Activated CD8-positive, alpha-beta memory T cell treated with anti-CD3 and anti-CD28 coated beads for 4 hours (primary cell): ENCODE measurements at places on chromosomes 5 and 9.

- no peak for DNase-seq
Measured at GRCh38 chr5:149423794-149424268, 44.7 kb upstream of the IL17B start.

GRCh38 chr9:134758949-134759607 lies 117.5 kb downstream of the COL5A1 start:
- DNase-seq, result no peak

DNA sequence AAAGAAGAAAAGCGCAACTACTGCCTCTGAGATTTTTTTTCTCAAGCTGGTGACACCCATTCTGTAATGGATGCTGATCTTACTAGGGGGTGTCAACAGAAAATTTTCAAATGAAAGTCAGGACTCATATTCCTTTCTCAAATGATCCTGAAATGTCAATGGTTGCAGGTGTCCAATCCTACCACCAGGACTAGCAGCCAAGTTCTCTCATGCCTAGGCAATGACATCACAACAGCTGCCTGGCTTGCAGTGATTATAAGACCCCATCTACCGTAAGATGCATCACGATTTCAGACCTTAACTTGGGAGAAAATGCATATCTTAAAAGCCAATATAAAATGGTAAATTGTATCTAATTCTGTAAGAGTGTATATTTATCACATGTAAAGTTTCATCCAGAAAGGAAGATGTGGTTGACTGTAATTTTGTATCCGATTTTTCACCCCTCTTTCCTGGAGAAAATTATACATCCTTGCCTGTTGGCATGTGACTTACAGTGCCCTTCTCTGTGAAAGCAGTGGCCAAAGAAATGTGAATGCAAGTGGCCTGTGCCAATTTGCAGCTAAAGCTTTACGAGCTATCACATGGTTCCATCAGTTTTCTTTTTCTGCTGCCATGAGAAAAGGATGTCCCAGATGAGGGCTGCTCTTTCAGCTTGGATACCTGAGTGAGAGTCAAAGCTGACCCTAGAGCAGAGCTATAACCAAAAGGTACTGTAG lies 104.4 kb downstream of the DENND1A start:
- DNase-seq, result no peak

GRCh38 chr5:144453753-144454152 lies 283.1 kb downstream of the KCTD16 start:
- DNase-seq, result no peak

DNA sequence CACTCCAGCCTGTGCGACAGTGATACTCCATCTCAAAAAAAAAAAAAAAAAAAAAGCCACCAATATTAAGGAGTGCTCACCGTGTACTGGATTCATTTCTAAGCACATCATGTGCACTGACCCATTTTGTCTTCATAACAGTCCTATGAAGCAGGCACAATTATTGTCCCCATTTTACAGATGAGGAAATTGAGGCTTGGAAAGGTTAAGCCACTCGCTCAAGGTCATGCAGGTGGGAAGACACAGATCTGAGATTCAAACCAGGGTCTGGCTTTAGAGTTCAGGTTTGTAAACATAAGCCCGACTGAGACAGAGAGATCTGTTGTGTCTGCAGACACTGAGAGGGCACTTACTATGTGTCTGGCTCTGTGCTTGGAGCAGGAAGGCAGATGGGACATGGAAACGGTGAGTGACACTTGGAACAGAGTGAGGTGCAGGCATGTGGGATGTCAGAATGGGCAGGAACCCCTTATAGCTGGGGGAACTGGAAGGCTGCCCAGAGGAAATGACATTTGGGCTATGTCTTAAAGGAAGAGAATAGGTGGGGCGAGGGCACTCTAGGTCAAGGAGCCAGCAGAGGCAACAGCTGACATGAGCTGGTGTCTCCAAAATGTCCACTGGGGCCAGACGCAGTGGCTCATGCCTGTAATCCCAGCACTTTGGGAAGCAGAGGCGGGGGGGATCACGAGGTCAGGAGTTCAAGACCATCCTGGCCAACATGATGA lies 69.9 kb downstream of the STK10 start:
- DNase-seq, result no peak

- no peak for DNase-seq
Measured at GRCh38 chr5:1414311-1415058, 30.8 kb downstream of the SLC6A3 start.

- no peak for DNase-seq
Measured at GRCh38 chr9:112035166-112035826, 138.7 kb downstream of the UGCG start.

DNA sequence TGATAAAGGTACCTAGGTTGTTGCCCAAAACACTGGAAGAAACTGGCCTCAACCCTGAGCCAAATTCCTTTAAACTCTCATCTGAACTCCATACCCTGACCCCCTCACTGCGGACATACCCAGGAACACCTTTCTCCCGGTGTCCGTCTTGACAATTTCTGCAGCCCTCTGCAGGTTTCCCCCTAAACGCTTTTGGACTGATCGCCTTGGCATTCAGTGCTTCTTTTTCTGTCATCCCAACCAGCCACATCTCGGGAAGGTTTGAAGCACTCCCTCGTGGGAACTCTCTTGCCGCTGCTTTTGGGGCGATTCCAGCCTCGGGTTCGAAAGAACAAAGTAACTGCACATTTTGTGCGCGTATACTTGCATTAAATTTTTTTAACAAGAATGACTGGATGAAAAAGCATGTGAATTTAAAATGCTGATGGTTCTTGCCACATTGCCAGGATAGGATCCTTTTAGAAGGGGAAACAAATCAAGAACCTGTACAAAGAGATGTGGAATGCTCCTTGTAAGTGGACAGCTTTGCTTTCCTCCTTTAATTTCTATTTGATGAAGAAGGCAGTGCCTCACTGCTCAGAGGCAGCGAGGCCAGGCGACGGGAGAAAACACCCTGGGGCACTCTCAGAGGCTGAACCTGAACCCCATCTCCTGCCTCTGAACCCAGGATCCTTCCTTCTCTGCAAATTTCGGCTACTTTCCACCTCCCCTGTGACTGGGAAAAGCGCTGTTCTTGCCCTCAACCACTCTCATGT lies 615 bp downstream of the PSMD5 start:
- DNase-seq, result no peak

DNA sequence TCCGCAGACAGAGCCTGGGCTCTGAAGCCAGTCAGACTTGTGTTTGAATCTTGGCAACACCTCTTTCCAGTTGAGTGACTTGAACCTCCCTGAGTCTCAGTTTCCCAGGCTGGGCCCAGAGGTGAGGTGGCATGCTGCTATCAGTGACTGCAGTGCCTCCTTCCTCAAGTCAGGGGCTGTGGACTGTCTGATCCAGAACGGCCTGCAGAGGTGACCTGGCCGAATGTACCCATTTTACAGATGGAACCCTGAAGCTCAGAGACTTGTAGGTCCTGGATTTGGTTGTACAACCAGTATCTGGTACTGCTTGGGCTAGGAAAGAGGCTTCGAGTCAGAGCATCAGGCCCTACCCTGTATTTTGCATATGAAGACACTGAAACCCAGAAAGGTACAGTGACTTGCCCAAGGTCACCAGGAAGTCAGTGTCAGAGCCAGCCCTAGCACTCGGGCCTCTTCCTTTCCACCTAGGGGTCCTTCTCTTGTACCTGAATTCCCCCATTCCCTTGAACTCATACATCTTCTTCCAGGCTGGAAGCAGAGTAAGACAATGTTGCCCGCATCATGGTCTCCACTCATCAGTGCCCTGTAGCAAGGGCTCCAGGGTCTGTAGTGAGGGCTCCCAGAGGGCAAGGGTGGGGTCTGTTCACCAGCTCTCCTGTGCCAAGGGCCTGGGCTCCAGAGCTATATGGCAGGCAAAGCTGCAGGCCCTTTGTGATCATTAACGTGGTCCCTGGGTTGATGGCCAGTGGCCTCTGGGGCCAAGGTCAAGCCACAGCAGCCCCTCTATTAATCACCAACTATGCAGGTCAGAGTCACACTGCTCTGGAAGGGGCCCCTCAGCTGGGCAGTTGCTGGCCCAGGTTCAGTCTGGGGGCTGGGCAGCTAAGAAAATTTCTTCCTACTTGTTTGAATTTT lies 28.5 kb downstream of the GSN start:
- no peak for DNase-seq

DNA sequence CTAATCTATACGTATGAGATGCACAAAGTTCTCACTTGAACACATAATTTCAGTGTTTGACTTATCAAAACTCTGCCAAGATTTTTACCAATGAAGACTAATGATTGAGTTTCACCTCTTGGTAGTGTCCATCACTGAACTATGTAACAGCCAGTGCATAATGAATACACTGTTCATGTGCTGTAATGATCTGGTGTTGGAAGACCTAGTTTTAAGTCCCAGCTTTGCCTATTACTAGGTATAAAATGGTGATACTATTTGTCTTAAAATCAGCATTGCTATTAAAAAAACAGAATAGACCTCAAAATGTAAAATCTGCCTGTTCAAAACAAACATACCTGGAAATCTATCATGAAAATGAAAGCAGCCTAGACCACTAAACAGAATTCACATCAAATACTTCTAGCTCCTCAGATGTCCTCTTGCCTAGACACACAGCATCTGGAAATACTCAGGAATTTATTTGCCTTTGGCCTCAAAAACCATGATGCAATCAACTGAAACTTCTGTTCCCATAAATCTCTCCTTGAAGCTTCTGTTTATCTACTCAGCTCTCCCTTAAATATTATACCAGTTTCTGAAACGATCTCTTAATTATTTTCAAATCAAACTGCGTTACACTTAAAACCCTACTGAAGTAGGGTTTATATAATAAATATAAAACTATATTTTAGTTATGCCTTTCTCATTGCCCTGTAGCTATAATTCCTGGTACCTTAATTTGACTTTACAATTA lies 38.1 kb downstream of the MRPS27 start:
- no peak for DNase-seq

DNA sequence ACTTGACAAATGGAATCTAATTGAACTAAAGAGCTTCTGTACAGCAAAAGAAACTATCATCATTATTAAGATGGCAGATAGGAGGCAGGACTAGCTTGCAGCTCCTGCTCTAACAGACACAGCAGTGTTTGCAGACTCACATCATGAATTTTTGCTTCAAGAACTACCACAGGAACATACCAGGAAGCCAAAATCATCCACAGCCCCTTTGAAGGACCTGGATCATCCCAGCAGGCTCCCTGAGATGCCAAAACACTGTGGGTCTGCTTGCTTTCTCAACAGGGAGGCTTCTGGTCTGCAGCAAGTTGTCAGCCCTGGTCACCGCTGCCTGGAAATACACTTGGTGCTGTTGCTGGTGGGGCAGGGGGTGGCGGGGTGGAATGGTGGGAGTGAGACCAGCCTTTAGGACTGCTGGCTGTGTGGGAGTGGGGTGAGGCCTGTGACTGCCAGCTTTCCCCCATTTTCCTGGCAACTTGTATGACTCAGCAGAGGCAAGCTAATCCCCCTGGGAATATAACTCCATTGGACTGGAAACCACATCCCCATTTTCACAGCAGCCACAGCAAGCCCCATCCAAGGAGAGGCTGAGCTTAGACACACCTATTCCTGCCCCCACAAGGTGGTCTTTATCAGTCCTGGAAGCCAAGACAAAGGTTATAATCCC lies 533.8 kb upstream of the CYLC2 start:
- DNase-seq, result no peak

DNA sequence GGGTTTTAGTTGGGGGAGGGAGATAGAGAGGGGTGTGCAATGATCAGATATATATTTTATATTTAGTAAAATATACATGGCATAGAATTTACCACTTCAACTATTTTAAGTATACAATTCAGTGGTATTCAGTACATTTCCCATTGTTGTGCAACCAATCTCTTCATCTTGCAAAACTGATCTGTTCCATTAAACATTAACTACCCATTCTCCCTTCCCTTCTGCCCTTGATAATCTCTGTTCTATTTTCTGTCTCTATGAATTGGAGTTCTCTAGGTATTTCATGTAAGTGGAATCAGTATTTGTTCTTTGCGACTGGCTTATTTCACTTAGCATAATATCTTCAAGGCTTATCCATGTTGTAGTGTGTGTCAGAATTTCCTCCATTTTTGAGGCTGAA lies 38.6 kb downstream of the TGFBI start:
- DNase-seq, result no peak

DNA sequence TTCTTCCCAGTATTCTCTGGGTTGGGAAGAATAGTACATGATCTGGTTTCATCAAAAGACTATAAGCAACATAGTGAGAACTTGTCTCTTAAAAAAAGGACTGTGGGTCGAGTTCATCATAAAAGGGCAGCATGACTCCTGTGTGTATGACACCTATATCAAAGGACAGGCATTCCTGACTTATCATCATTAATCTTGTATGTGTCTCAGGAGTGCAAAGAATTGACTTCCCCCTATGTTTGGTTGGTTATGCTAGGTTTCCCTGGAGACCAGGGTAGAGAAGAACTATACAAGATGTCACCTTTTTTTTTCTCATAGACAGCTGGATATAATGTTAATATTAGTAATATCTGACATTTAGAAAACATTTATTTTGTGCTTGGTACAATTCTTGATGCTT lies 173.1 kb upstream of the ANKRD55 start:
- no peak for DNase-seq

GRCh38 chr9:123002754-123003153 lies 30.7 kb upstream of the GPR21 start:
- DNase-seq, result no peak

DNA sequence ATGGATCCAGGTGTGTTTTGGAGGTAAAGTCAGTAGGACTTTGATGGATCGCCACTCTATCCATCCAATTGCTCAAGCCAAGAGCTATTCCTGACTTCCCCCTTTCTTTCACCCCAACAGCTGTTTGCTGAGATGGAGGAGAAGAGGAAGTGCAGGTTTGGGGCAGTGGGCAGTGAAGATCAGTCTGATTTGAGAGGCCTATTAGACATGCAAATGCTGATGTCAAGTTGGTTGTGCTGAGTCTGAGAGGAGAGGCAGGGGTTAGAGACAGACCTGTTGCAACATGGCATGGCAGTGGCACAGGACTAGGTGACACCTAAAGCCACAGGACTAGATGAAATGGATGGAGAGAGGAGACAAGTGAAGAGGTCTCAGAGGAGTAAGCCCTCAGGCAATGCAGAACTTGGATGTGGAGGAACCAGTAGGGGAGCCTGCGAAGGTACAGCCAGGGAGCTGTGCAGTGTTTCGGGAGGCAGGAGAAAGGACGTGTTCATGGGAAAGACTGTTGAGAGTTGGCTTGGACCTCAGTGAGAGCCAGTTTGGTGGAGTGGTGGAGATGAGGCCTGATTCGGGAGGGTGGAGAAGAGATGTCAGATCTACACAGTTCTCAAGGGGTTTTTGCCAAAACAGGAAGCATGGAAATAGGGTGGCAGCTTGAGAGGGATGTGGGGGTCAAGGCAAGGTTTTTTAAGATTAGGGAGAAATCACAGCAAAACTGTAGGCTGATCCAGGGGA lies 175.0 kb downstream of the MACROH2A1 start:
- DNase-seq, result no peak

GRCh38 chr5:60445921-60446320 lies 254.0 kb downstream of the DEPDC1B start:
- no peak for DNase-seq

DNA sequence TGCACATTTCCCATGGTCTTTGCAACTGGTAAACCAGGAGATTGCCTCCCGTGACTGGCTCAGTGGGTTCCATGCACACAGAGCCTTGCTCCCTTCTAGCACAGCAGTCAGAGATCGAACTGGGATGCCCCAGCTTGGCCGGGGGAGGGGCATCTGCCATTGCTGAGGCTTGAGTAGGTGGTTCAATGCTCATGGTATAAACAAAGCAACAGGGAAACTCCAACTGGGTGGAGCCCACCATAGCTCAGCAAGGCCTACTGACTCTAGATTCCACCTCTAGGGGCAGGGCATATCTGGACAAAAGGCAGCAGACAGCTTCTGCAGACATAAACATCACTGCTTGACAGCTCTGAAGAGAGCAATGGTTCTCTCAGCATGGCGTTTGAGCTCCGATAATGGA lies 67.0 kb upstream of the PPP1R2B start:
- DNase-seq, result no peak
